Placental pericyte (primary cell): ENCODE measurements at places on chromosomes 12 and 14. TPM values are rescaled to one million over a fixed set of nuclear protein-coding genes. Genes with fewer than 3 reads are reported as not detected.

MSRB3 gene
- total RNA-seq = 28.9 and 75.3 TPM in 2 replicates

PPM1H gene
- total RNA-seq = 0.88 and 1.6 TPM in 2 replicates

ARMH4 gene
- 0.66 and 1.9 TPM in 2 replicates for total RNA-seq

SLC5A8 gene
- not detected in 2 replicates for total RNA-seq

TCL1B gene
- not detected in 2 replicates for total RNA-seq

COL2A1 gene
- total RNA-seq = 0.14 TPM in 1 of 2 replicates, not detected in the other

FAM186B gene
- total RNA-seq = 0.14 and 0.44 TPM in 2 replicates

CABP1 gene
- total RNA-seq = not detected in 2 replicates

RCOR1 gene
- 17.9 and 20.8 TPM in 2 replicates for total RNA-seq

SCN8A gene
- total RNA-seq = 0.88 and 13.3 TPM in 2 replicates

KRT7 gene
- total RNA-seq = 1.1 and 7.0 TPM in 2 replicates

TAC3 gene
- total RNA-seq = not detected in 2 replicates

CFAP251 gene
- 4.6 and 5.9 TPM in 2 replicates for total RNA-seq

APEX1 gene
- total RNA-seq = 70.2 and 100 TPM in 2 replicates

NEUROD4 gene
- total RNA-seq = not detected in 2 replicates

PLXNC1 gene
- total RNA-seq = 1.3 and 12.3 TPM in 2 replicates

KITLG gene
- total RNA-seq = 18.8 and 38.1 TPM in 2 replicates

ASIC1 gene
- 0.72 and 3.5 TPM in 2 replicates for total RNA-seq

OR6C75 gene
- not detected in 2 replicates for total RNA-seq

ADSS1 gene
- 0.43 and 2.2 TPM in 2 replicates for total RNA-seq

ITGB7 gene
- under 0.01 and 0.29 TPM in 2 replicates for total RNA-seq

RNFT2 gene
- 5.5 and 18.0 TPM in 2 replicates for total RNA-seq

A2ML1 gene
- total RNA-seq = 0.72 TPM in 1 of 2 replicates, not detected in the other

CACNA1C gene
- 2.4 and 3.6 TPM in 2 replicates for total RNA-seq

CCDC38 gene
- under 0.01 TPM in 1 of 2 replicates, not detected in the other for total RNA-seq

HOXC9 gene
- total RNA-seq = 5.0 and 6.9 TPM in 2 replicates

SRGAP1 gene
- total RNA-seq = 18.9 and 19.9 TPM in 2 replicates

LRP1 gene
- 257 and 464 TPM in 2 replicates for total RNA-seq

NOS1 gene
- not detected in 2 replicates for total RNA-seq

GNPTAB gene
- total RNA-seq = 32.6 and 39.8 TPM in 2 replicates

NTN4 gene
- 5.5 and 16.3 TPM in 2 replicates for total RNA-seq

GAS2L3 gene
- 8.3 and 42.4 TPM in 2 replicates for total RNA-seq

RAD9B gene
- 0.44 and 1.4 TPM in 2 replicates for total RNA-seq

BCL11B gene
- not detected in 2 replicates for total RNA-seq

STAC3 gene
- 0.43 and 0.66 TPM in 2 replicates for total RNA-seq

SERPINA10 gene
- not detected in 2 replicates for total RNA-seq

UBE2N gene
- 49.7 and 129 TPM in 2 replicates for total RNA-seq

SDS gene
- total RNA-seq = not detected in 2 replicates

INHBE gene
- total RNA-seq = 0.43 and 5.7 TPM in 2 replicates

RASSF3 gene
- 20.4 and 28.8 TPM in 2 replicates for total RNA-seq

KLRC3 gene
- total RNA-seq = not detected in 2 replicates

AKAP5 gene
- 0.86 and 1.1 TPM in 2 replicates for total RNA-seq
